Fibroblast of skin of left quadriceps (primary cell): ENCODE measurements at places on chromosomes 4 and X.

- DNase-seq, result no peak
Measured at GRCh38 chr4:71186566-71187403, 152.0 kb upstream of the SLC4A4 start.

DNA sequence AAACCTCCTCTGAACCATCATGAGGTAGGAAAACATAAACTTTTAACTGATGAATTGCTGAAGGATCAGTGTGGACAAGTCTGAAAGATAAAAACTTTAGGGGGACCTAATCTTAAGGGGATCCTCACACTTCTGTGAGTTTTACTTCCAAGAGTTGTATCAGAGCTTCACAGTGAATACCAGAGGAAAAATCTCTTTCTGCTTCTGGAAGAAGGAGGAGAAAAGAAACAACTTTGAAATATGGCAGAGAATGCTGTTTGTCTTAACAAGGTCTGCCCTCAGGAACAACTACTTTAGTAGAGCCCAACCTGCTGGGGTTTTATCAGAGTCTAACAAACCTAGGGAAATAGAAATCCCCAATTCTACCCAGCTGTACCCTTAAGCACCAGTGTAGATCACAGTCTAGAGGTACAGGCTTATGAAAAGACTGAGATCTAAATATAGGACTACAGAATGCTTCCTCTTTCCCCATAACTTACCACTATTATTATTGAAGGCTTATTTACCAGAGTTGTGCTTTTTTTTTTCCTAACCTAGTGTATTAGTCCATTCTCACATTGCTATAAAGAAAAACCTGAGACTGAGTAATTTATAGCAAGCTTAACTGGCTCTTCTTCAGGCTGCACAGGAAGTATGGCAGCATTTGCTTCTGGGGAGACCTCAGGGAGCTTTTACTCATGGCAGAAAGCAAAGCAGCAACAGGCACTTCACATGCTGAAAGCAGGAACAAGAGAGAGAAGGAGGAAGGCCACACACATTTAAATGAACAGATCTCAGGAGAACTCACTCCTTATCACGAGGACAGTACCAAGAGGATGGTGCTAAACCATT lies 167.9 kb downstream of the CAMK2D start:
- DNase-seq, result no peak

GRCh38 chr4:16790508-16790907 lies 107.9 kb downstream of the LDB2 start:
- DNase-seq, result no peak

DNA sequence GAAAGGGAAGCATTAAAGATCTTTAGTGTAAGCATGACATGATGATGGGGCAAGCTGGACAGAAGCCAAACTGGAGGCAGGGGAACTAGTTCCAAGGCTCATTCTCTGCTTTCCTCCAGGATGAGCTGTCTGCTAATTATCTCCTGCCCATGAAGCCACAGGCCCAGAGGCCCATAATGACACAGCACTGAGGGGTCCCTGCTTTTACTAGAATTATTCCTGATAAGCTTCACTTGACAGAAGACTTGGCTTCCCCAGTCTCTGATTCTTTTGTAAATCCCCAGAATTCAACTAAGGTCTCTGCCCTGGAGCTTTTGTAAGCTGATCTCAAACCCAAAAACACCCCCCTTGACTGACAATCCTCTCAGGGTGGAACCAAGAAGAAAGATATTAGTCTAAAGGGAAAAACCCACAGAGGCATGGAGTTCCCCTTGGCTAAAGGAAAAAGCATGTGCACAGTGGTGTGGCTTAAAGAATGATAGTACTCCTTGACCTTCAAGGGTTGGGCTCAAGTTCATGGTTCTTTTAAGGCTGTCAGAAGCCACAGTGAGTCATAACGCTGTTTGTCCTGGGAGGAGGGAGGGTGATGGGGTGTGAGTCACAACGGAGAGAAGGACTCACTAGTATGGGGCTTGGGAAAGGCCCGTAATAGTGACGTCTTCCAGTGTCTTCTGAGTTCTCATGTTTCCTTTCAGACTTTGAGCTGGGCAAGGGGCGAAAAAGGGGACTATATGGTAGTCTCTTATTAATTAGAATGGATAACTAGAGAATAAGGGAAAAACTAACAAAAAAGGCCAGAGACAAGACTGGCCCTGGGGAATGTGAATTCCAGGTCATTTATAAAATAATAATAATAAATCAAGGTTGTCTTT lies 146.0 kb upstream of the CPEB2 start:
- DNase-seq, result peak; percentile 87

- no peak for DNase-seq
Measured at GRCh38 chr4:95674521-95674981, 125.8 kb upstream of the UNC5C start.

- no peak for DNase-seq
Measured at GRCh38 chrX:141609111-141609510, 19.6 kb downstream of the SPANXA2 start.

GRCh38 chrX:40061871-40062524 lies 35.8 kb downstream of the BCOR start:
- no peak for DNase-seq

GRCh38 chrX:40960041-40960440 lies 125.2 kb upstream of the USP9X start:
- DNase-seq, result no peak

DNA sequence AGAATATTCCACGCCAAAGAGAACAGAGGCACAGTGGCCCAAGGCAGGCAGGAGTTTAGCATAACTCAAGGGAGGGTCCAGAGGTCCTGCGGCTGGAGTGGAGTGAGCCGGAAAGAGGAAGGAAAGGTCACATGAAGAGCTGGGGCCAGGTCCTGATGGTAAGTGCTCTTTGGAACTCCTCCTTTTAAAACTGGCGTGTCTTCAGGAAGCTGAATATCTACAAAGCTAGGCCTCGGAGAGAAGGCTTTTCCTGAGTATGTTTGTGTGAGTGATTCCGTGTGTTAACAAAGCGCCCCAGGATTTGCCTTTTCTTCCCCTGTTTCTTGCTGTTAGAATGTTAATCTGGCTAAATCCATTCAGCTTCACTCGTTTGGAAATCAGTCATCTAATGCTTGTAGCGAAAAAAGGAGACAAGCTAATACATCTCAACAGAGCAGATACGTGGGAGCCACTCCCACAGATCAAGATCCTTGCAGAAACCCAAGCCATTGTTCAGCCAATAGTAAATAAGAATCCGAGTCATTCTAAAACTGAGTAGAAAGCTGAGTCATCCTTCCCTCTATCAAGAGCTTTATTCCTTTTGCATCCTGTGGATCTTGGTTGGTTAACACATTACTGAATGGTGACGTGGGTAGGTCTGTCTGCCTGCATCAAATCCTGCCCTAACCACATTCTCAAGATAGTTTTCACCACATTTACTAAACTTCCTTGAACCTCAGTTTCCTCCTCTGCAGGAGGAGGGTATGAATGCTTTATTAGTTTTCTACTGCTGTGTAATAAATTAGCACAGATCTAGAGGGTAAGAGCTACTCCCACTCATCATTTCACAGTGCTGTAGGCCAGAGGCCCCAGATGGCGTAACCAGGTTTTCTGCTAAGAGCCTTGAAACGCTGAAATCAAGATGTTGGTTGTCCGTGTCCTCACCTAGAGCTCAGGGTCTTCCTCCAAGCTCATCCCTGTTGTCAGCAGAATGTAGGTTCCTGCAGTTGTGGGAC lies 43.2 kb upstream of the RBM47 start:
- peak; percentile 98 for DNase-seq

DNA sequence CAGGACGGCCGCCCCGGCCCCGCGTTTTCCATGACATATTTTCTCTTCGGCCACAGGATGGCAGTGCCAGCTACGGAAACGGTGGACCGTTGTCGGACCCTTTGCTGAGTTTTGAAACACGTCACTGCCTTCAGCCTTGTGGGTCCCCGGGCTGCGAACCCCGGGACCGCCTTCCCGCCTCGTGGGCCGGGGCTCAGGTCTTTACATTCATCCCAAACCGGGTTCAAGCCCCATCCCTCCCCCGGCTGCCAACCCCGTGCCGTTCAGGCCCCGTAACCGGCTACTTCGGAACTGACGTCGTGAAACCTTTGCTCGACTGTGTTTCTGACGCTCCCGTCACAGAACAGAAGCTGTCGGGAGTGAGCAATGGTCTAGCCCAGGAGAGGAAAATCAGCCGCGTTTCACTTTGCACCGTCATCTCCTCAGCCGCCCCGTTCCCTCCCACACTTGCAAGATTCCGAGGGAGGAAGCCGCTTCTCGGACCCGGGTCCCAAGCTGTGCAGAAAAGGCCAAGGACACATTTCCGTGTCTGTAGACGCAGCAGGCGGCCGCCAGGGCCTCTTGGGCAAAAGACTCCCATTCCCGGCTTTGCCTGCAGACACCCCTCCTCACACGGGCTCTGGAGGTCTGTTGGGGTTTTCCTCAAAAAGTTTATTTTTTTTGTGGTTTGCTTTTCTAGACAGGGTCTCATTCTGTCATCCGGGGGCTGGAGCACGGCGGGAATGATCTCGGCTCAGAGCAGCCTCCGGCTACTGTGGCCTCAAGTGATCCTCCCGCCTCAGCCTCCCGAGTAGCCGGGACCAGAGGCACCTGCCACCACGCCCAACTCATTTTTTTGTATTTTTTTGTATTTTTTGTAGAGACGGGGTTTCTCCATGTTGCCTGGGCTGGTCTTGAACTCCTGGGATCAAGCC lies 41.4 kb upstream of the PPP2R3B start:
- DNase-seq, result peak; percentile 30

DNA sequence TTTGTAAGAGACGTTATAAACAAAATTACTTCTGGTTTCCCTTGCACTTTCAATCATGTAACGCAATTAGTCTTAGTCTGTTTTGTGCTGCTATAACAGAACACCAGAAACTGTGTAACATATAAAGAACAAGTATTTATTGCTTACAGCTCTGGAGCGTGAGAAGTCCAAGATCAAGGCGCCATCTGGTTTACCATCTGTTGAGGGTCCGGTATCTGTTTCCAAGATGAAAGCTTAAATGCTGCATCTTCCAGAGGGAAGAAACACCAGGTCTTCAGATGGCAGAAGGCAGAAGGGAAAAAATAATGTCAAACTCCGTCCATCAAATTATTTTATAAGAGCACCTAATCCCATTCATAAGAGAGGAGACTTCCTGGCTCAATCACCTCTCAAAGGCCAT lies 474.1 kb downstream of the PDGFC start:
- DNase-seq, result no peak

DNA sequence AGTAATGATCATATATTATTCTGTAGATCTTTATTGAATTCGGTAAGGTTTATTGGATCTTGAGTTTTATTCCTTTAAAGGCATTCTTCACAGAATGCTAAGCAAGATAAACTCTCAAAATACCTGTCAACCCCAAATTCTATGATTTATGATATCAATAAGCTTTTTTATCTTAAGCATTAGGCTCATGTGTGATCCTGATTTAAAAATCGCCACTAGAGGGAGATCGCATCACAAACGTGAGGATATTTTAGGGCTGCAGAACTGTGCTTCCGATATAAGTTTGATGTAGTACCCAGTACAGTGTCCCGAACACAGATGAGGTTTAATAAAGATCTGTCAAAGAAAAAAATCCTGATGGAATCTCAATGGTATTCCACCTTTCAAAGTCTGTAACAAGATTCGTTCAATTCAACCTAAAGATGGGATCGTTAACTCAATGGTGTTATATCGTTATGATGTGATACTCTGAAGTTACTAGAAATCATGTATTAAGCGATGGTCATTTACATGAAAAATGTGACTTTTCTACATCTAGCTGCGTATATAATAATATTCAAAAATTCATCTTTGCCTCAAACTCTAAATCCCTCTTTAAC lies 169.0 kb downstream of the CORIN start:
- peak; percentile 30 for DNase-seq

GRCh38 chrX:46637938-46638337 lies 64.4 kb downstream of the CHST7 start:
- no peak for DNase-seq

- no peak for DNase-seq
Measured at GRCh38 chr4:86026720-86027119, 333.1 kb downstream of the MAPK10 start.

DNA sequence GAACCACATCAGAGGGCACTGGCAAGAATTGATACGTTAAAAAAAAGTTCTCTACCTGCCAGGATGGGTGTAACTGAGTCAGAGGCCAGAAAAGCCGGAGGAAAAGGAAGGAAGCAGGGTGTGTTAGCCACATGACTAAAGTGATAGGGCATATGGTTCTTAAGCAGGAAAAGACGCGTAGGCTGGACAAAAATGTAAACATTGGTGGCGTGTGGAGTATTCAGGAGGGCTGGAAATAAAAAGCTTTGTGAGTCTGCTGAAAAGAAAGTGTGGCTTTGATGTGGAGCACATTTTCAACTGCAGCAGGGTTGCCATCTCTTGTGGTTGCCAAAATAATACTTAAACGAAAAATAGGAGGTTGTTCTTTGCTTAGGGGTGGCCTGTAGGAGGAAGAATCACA lies 186.5 kb upstream of the RPL34 start:
- peak; percentile 31 for DNase-seq

DNA sequence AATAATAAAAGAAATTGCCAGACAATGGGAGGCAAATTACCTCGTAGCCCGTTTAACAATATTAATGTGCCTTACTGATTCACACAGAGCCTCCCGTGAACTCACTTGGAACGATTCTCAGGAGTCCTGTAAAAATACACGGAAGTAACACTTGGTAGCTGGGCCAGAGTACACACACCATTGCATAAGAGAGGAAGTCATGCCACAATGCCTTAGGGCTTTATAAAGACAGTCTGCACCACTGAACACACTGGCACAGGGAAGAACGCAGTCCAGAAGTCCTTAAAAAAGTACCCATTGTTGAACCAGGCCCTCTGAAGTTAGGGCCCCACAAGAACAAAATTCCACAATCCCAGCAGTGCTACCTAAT lies 15.1 kb downstream of the SLC2A9 start:
- no peak for DNase-seq

DNA sequence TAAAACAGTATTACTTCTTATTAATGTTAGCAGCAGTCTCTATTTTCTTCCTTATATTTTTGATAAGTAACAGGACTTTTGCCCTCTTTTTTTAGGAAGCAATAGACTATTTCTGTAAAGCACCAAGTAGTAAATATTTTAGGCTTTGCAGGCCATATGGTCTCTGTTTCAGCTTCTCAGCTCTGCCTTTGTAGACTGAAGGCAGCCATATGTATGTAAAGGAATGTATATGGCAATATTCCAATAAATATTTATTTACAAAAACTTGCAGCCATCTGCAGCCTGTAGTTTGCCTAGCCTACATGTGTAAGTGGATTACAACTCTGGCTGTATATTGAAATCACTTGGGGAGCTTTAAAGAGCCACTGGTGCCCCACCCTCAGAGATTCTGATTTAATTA lies 15.0 kb downstream of the RADX start:
- DNase-seq, result no peak

- DNase-seq, result no peak
Measured at GRCh38 chr4:138655286-138655685, 360.3 kb upstream of the NOCT start.

DNA sequence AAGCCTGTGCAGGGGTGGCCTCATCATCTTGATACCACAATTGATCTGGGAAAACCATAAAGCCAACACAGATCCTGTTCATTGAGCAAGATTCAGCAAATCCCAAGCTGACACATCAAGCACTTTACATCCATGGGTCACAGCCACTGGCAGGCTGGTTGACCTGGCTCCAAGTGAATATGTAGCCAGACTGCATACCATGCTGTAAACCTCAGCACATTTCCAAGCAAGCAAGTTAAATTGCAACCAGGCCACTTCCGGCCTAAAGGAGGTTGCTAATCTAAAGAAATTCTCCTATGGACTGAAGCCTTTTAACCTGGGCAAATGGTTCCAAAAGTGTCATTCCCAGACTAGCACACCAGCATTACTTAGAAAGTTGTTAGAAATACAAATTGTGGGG lies 54.4 kb upstream of the USP26 start:
- no peak for DNase-seq

- DNase-seq, result no peak
Measured at GRCh38 chrX:132576939-132577338, 88.1 kb upstream of the MBNL3 start.
